Stimulated activated CD8-positive, alpha-beta memory T cell treated with anti-CD3 and anti-CD28 coated beads, Interleukin-4, amount 100 ng/mL, for 1 hour (primary cell): ENCODE measurements at places on chromosomes 5 and 9.

- DNase-seq = no peak
Measured at GRCh38 chr5:149289301-149289700, 17.6 kb downstream of the AFAP1L1 start.

DNA sequence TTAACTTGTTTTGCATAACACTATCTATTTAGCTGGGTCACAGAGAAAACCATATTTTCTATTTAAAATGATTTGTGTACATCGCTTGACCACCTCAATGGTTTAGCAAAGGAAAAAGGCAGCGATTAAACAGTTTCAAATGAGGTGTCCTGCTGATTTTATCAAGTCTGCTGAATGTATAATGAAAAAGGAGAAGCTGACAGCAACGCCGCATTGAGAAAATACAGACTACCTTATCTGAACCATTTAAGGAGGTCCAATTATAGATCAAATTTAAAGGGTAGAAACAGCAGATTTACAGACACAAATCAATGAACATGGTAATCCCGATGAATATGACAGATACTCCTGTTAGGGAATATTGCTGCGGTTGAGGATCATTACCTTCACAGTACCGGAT lies 29.6 kb downstream of the PSMB7 start:
- DNase-seq = no peak

GRCh38 chr9:127219520-127219919 lies 45.1 kb upstream of the GARNL3 start:
- DNase-seq = no peak

- no peak for DNase-seq
Measured at GRCh38 chr9:122354536-122355199, 16.2 kb upstream of the PTGS1 start.

DNA sequence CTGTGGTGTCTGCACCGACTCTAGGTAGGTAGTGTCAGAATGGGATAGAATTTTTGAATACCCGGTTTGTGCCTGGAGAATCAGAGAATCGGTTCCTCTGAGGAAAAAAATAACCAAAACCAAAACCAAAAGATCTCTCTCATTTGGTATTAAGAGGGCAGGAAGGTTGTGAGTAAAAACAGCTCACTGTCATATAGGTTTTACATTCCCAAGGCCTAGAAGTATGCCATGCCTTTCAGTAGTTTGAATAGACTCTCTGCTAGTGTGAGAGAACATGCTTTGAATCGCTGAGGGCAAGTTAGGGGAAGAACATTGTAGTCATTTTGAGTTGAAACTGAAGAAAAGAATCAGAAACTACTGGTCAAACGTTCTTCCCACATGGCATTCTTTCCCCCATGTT lies 411.4 kb upstream of the CD180 start:
- no peak for DNase-seq

GRCh38 chr5:102797322-102797884 lies 42.3 kb downstream of the PAM start:
- DNase-seq = no peak

- no peak for DNase-seq
Measured at GRCh38 chr5:140402258-140403074, 833 bp downstream of the ANKHD1 start.

DNA sequence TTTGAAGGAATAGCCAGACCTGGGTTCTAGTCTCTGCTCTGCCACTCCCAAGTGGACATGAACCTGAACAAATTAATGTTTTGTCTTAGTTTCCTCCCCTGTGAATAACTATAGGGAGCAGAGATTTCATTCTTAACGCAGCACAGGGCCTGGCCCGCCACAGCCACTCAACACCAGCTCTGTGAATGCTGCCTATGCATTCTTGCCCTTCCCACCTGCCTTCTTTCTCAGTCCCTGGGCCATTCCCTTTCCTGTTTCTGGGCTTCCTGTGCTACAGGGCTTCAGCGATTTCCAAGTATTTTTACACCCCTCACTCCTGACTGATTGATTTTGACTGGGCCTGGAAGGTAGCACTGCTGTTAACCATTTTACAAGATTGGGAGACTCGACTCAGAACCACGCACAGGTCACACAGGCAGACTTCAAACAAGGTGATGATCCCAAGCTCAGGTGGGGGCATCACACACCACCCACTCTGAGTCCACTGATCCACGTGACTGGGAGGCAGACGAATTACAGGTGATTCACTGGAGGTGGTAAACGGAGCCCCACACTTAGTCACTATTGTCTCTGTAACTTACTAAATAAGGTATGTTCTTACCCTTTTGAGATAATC lies 21.4 kb downstream of the PTPN3 start:
- no peak for DNase-seq

DNA sequence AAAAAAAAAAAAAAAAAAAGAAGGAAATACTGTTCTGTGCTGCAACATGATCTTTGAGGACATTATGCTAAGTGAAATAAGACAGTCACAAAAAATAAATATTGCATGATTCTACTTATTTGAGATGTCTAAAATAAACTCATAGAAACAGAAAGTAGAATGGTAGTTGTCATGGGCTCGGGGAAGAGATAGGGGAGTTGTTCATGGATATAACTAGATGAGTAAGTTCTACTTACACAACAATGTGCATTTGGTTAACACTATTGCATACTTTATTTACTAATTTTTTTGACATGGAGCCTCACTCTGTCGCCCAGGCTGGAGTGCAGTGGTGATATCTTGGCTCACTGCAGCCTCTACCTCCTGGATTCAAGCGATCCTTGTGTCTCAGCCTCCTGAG lies 15.2 kb downstream of the MAML1 start:
- no peak for DNase-seq
